ENCODE measurements at places on chromosomes 5 and 9.

GRCh38 chr9:122609804-122610203 lies 4.7 kb upstream of the OR1Q1 start:
- peaks cover 4% of the 10 kb centered on the region for H3K27me3 ChIP-seq
- H3K4me1 ChIP-seq = no peaks in the 10 kb centered on the region
- no peaks in the 10 kb centered on the region for H3K36me3 ChIP-seq
- no peak for DNase-seq
- H3K27ac ChIP-seq = no peak overlapping the region

- H3K4me3 ChIP-seq = no peak overlapping the region
- no peak overlapping the region for H3K27ac ChIP-seq
- H3K27me3 ChIP-seq = peaks cover 22% of the 10 kb centered on the region
- no peaks in the 10 kb centered on the region for H3K4me1 ChIP-seq
- DNase-seq = no peak
Measured at GRCh38 chr5:53464722-53465121, 15.7 kb upstream of the FST start.

DNA sequence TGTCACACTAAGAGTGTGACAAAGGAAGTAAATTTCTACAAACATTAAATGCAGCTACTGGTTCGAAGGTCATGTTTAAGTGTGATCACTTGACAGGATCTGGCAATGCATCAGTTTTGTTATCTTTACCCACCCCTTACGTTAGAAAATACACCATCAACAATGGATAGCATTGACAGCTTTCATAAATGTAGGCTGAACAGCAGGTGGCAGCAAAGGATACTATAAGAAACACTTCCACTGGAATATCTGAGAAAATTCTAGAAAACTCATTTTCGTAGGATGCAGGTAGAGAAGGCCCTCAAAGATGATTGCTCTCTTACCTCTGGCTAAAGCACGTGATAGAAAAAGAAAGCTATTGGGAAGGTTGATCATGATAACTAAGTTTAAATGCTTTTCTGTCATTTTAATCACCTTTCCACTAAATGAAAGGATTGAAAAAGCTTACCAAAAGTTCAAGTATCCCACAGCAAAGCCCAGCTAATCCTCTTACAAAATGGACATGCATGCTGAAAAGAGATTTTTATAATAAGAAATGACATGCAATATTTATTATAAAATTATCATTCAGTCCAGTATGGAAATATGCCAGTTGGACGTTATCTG lies 292.5 kb downstream of the PARP8 start:
- H3K36me3 ChIP-seq = no peaks in the 10 kb centered on the region
- peaks cover 13% of the 10 kb centered on the region for H3K27me3 ChIP-seq
- H3K4me1 ChIP-seq = peaks cover 8% of the 10 kb centered on the region

- H3K4me3 ChIP-seq = no peak overlapping the region
- no peak for DNase-seq
- H3K36me3 ChIP-seq = peaks cover 49% of the 10 kb centered on the region
- H3K27me3 ChIP-seq = no peaks in the 10 kb centered on the region
Measured at GRCh38 chr9:134033516-134034214, 8.4 kb downstream of the BRD3OS start.

DNA sequence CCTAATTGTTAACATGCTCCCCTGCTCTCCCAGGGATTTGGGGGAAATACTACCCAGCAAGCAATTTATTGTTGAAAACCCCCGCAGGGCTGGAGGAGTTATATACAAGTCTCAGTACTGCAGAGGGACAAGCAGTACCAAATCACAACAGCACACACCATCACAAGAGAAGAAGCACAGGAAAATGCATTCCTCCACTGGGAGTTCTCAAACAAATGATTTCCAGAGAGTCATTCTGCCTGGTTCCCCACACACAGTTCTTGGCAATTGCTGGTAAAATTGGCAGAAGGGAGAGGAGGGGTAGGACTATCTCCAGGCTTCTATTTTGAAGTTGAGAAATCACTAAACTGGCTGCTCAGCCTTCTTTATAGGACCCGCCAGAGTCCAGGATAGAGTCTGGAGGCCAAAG lies 16.8 kb downstream of the SIL1 start:
- H3K36me3 ChIP-seq = no peaks in the 10 kb centered on the region
- H3K4me3 ChIP-seq = no peak overlapping the region
- no peaks in the 10 kb centered on the region for H3K27me3 ChIP-seq

DNA sequence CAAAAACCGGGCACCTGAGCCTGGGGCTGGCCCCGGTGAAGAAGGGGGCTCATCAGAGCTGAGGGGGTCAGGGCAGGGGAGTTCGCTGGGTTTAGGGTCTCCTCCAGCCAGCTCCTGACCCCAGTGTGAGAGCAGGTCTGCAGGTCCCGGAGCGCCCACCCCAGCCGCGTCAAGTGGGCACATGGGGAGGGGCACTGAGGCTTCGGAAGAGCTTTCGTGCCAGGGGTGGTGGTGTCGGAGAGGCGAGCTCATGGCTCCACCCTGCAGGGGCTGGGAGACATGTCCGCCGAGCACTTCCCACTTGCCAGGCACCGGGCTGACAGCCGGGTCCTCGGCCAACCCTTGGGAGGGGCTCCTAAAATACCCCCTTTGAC lies 13.2 kb downstream of the VAV2 start:
- no peaks in the 10 kb centered on the region for H3K36me3 ChIP-seq
- no peak overlapping the region for H3K4me3 ChIP-seq
- no peaks in the 10 kb centered on the region for H3K4me1 ChIP-seq
- H3K27ac ChIP-seq = no peak overlapping the region

DNA sequence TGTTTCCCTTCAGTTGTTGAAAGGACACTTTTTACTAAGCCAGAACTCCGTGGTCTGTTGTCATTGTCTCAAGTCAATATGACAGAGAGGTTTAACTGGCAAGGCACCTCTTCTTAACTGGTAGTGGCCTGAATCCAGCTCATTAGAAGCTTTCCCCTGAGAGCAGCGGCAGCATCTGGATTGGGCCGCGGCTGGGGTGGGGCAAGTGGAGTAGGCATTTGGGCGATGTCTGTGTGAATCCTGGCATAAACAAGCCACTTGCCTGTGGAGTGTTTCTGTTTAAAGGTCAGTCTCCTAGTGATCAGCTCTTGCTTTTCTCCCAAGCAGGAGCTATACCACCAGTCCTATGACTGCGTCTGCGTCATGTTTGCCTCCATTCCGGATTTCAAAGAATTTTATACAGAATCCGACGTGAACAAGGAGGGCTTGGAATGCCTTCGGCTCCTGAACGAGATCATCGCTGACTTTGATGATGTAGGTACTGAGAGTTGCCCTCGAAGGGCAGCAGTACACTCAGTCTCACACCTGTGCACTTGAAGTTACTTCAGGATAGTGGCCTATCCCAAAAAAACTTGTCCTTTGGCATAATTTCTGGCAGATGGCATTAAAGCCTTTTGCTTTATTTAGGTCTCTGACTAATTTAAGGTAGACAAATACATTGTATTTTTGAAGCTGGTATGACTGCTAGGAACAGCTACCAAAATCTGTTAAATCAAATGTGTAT lies 48.9 kb downstream of the CFAP90 start:
- H3K4me3 ChIP-seq = no peak overlapping the region
- H3K27ac ChIP-seq = no peak overlapping the region
- no peaks in the 10 kb centered on the region for H3K4me1 ChIP-seq
- H3K27me3 ChIP-seq = peaks cover 4% of the 10 kb centered on the region
- H3K36me3 ChIP-seq = no peaks in the 10 kb centered on the region
- no peak for DNase-seq

DNA sequence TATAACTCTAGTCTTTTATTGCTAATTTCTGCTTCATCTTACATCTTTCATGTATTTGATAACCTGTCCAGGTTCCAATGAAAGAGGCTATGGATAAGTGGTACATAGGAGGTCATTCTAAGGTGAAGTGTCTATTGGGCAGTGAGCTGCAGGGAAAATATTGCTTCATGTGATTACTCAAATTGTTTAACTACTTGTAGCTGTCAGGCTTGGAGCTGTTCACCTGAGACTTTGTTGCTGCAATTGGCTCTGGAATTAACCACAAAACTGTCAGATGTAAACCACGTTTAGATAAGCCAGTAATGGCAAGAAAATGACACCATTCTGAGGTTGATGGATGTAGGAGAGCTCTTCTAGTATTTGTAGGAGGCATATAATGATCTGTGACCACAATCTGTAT lies 26.0 kb downstream of the ADAMTSL1 start:
- no peak overlapping the region for H3K27ac ChIP-seq
- no peak for DNase-seq
- H3K4me1 ChIP-seq = no peaks in the 10 kb centered on the region
- no peaks in the 10 kb centered on the region for H3K36me3 ChIP-seq
- H3K27me3 ChIP-seq = no peaks in the 10 kb centered on the region

- H3K36me3 ChIP-seq = no peaks in the 10 kb centered on the region
- no peak overlapping the region for H3K27ac ChIP-seq
- H3K4me3 ChIP-seq = no peak overlapping the region
- peaks cover 14% of the 10 kb centered on the region for H3K27me3 ChIP-seq
- no peaks in the 10 kb centered on the region for H3K4me1 ChIP-seq
- DNase-seq = no peak
Measured at GRCh38 chr5:74421377-74421776, 219.2 kb downstream of the ENC1 start.

- H3K4me1 ChIP-seq = peaks cover 7% of the 10 kb centered on the region
- no peak for DNase-seq
- no peak overlapping the region for H3K27ac ChIP-seq
- peaks cover 56% of the 10 kb centered on the region for H3K36me3 ChIP-seq
- H3K4me3 ChIP-seq = no peak overlapping the region
- no peaks in the 10 kb centered on the region for H3K27me3 ChIP-seq
Measured at GRCh38 chr9:132283863-132284262, 70.9 kb downstream of the SETX start.

- DNase-seq = no peak
- no peaks in the 10 kb centered on the region for H3K36me3 ChIP-seq
- H3K4me3 ChIP-seq = no peak overlapping the region
- H3K27ac ChIP-seq = no peak overlapping the region
- H3K27me3 ChIP-seq = no peaks in the 10 kb centered on the region
Measured at GRCh38 chr5:174482607-174483024, 241.8 kb upstream of the MSX2 start.

GRCh38 chr5:28415791-28416443 lies 1377.5 kb upstream of the CDH9 start:
- H3K4me1 ChIP-seq = no peaks in the 10 kb centered on the region
- no peaks in the 10 kb centered on the region for H3K36me3 ChIP-seq
- DNase-seq = no peak
- no peak overlapping the region for H3K4me3 ChIP-seq
- no peaks in the 10 kb centered on the region for H3K27me3 ChIP-seq

GRCh38 chr9:102779356-102779755 lies 215.8 kb upstream of the CYLC2 start:
- H3K27ac ChIP-seq = no peak overlapping the region
- no peaks in the 10 kb centered on the region for H3K4me1 ChIP-seq
- no peaks in the 10 kb centered on the region for H3K27me3 ChIP-seq
- no peaks in the 10 kb centered on the region for H3K36me3 ChIP-seq
- no peak overlapping the region for H3K4me3 ChIP-seq

- peak overlapping the region; percentile 31 for H3K4me3 ChIP-seq
- peaks cover 6% of the 10 kb centered on the region for H3K4me1 ChIP-seq
- no peak overlapping the region for H3K27ac ChIP-seq
- DNase-seq = no peak
Measured at GRCh38 chr5:38650540-38650939, 94.1 kb upstream of the LIFR start.

DNA sequence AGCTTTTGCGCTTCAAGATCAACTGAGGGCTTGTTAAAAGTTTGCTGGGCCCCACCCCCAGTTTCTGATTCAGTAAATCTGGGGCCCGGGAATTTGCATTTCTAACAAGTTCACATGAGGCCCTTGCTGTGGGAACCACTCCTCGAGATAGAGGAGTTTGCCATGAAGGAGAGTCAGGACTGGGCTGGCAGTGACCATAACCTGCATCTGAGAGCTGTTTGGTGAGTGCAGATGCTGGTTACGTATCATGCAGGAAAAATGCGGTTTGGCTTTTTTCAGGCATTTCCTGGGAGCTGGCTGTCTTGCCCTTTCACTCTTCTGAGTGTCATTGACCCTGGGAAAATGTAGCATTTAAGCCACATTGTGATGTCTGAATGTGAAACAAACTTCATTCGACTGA lies 9.4 kb upstream of the ANGPTL2 start:
- H3K27ac ChIP-seq = no peak overlapping the region
- H3K4me3 ChIP-seq = no peak overlapping the region
- no peaks in the 10 kb centered on the region for H3K36me3 ChIP-seq
- peaks cover 7% of the 10 kb centered on the region for H3K27me3 ChIP-seq
- H3K4me1 ChIP-seq = no peaks in the 10 kb centered on the region
- DNase-seq = no peak

DNA sequence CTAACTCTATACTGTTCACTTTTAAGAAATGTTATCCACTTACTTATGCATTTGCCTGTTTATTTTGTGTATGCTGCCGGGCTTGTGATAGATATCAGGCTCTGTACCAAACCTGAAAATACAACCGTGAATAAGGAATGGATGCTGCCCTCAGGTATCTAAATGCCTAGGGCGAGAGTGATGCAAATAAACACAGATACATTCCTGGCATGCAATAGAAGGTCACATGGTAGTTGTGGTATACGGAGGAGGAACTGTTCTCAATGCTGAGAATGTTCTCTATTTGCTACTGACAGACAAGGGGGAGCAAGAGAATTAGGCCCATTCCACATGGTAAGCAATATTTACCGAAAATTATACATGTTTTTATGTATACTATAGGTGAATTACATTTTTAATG lies 227.8 kb downstream of the ICE1 start:
- H3K36me3 ChIP-seq = no peaks in the 10 kb centered on the region
- H3K27me3 ChIP-seq = no peaks in the 10 kb centered on the region
- no peak for DNase-seq
- no peak overlapping the region for H3K27ac ChIP-seq
- no peaks in the 10 kb centered on the region for H3K4me1 ChIP-seq
- H3K4me3 ChIP-seq = no peak overlapping the region

DNA sequence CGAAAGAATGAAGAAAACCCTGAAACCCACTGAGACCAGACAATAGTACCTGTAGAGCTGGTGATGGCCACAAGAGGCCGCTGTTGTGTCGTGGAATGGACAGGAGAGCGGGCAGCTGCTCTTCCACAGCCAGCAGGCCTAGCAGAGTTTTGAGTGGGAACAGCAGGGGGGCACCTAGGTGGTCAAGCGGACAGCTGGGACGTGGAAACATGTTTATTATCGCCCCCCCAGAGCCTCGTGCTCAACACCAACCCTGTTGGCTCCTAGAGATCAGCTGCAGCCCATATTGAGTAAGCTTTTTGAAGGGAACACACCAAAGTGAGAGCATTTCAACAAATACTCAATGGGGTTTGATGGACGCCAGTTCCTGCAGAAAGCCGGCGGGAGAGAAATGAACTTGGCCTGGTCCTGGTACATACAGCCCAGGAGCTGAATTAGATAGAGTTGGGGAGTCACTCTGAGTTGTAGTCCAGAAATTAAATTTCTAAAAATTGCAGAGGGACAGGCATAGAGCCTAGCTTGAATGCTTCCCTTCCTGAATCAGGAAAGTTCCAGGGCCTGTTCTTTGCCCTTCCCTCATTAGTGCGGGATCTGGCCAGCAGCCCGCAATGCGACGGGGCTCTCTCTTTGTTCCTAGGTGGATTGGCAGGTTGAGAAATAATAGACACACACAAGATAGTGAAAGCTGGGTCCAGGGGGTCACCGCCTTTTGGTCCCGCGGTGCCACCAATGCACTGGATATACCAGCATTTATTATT lies 33.8 kb downstream of the MFAP3 start:
- peak overlapping the region; percentile 78 for H3K27ac ChIP-seq
- peak overlapping the region; percentile 47 for H3K4me3 ChIP-seq
- peaks cover 4% of the 10 kb centered on the region for H3K27me3 ChIP-seq
- peak; percentile 91 for DNase-seq

GRCh38 chr5:130759061-130759460 lies 406.0 kb downstream of the HINT1 start:
- H3K36me3 ChIP-seq = no peaks in the 10 kb centered on the region
- DNase-seq = no peak
- H3K27me3 ChIP-seq = no peaks in the 10 kb centered on the region
- H3K4me3 ChIP-seq = no peak overlapping the region
- no peaks in the 10 kb centered on the region for H3K4me1 ChIP-seq
